Islet precursor cell (in vitro differentiated cells): ENCODE measurements at places on chromosomes 2 and 18.

DNA sequence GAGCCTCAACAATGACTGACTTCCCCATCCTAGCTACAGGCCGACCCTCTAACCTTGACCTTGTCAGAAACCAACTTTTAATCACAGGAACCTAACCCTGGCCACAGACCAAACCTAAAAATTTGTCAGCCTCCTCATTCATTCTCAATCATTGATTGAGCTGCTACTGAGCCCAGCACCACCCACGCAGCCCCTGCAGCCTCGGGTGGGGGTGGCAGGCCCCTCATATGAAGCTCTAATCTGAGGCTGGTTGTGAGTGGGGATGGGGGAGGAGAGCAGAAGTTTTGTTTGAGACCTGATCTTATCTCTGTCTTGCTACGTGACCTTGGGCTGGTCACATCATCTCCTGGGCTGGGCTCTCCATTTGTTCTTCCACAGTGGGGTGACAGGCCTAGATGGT is 99.5 kb upstream of the EPAS1 start:
- DNase-seq: no peak

DNA sequence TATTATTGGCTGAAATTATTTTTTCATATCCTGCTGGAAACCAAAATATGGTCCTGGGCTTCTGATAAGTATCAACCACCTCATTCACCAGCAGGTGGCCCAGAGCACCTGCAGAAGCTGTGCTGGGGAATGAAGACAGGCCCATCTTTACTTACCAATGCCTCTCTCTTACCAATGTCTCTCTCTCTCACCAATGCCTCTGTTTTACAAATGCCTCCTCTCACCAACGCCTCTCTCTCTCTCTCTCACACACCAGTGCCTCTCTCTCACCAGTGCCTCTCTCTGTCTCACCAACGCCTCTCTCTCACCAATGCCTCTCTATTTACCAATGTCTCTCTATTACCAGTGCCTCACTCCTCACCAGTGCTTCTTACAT is 2.3 kb upstream of the MAL start:
- no peak for DNase-seq

GRCh38 chr2:63369146-63369545 is 219.1 kb downstream of the WDPCP start:
- DNase-seq: no peak

- DNase-seq: no peak
Measured at GRCh38 chr2:70089220-70089982, 2.1 kb downstream of the PCBP1 start.

DNA sequence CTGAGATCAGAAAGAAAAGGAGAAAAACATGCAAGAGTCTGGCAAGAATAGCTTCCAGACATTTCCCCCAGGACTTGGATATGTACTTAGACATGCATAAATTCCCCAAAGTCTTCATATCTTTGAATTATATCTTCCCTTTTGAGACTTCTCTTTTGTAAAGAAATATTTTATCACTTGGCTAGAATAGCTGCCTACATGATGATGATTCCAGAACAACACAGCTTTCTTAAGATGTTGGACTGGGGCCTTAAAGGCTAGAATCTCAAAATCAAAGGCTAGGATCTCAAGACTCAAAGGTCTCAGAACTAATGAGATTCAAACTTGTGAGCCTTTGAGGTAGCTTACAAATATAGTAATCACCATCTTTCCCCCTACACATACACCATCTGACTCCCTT is 842.3 kb downstream of the BCL11A start:
- no peak for DNase-seq

- DNase-seq: no peak
Measured at GRCh38 chr2:226699321-226699720, 100.3 kb downstream of the IRS1 start.

DNA sequence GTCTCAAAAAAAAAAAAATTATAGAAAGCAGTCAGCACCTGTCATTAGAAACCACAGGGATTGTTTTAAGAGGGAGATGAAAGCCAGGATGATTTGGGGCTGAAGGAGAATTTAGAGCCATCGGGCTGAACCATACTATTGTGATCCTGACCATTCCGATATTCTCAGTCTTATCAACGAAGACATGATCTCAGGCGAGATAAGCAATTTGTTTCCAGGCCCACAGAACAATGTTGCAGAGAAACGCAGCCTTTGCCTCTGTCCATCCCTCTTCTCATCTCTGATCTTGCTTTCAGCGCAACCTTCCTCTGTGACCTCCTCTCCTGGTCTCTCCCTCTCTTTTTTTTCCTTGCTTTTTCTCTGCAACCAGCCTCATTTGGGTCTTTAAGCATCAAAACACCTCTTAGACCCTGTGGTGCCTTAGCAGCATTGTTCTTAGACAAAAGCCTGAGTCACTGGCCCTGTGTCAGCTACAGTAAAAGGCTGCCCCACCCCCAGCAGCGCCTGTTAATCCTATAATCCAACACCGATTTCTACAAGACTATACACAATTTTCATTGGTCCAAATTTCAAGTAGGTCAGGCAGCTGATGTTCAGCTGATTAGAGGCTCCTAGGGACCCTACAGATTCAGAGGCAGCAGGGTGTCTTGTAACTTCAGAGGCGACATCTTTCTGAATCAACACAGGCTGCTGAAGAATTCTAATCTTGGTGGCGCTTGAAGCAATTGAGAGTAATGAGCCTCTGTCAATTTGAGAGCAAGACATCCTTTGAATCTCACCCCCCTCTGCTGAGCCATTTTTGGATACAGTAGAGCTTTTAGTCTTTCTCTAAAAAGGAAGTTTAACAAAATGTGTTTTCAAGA is 206.0 kb downstream of the NCK2 start:
- DNase-seq: peak; percentile 63

DNA sequence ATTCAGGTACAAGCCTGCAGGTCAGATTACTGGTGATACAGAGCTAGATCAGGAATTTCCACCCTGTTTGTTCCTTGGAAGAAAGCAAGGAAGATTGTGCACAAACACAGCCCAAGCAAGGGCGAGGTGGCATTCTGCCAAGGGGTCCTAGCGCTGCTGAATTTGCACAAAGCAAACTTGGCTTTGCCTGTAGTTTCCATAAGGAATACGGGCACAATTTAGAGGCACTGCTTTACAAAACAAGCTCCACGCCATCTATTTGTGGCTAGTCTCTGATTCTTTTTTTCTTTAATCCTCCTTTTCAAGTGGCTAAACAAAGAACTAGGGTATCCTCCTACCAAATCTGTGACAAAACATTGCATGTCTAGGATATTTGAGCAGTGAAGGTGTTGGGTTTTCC is 195.5 kb upstream of the ACVR2A start:
- no peak for DNase-seq

DNA sequence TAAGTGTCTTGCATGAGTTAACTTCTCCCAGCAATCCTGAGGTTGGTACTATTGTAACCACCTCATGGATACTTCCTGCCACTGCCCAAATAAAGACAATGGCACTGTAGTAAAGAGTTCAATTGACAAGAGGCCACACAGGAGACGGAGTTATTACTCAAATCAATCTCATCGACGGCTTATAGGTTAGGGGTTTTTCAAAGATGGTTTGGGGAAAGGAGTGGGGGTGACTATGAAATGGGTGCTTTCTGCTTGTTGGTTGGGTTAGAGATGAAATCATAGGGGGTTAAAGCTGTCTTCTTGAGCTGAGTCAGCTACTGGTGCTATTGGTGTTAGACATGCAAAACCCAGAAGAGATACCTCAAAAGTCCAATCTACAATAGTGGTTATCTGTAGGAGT is 1258.0 kb upstream of the ZEB2 start:
- no peak for DNase-seq

GRCh38 chr2:216082117-216082711 is 495 bp downstream of the TMEM169 start:
- no peak for DNase-seq

- DNase-seq: no peak
Measured at GRCh38 chr18:26309281-26309680, 83.0 kb downstream of the TAF4B start.

GRCh38 chr2:187302586-187302985 is 145.5 kb downstream of the CALCRL start:
- no peak for DNase-seq

- no peak for DNase-seq
Measured at GRCh38 chr2:44397447-44398175, 35.9 kb downstream of the CAMKMT start.

DNA sequence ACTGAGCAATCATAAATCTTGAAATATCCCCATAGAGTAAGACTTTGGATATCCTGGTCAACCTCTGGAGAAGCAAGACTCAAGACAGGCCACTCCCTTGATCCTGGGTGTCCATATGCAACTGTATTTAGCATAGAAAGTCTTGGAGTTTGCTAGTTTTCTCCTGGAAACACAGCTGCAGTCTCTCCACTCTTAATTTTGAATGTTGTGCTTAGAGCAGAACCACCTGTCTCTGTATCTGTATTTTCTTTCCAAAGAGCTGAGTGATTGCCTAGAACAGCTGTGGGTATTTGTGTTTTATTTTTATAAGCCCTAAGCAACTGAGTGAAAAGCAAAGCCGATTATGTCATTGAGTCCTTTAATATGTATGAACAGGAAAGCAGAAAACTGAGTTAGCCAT is 64.1 kb upstream of the ADAM23 start:
- DNase-seq: no peak

DNA sequence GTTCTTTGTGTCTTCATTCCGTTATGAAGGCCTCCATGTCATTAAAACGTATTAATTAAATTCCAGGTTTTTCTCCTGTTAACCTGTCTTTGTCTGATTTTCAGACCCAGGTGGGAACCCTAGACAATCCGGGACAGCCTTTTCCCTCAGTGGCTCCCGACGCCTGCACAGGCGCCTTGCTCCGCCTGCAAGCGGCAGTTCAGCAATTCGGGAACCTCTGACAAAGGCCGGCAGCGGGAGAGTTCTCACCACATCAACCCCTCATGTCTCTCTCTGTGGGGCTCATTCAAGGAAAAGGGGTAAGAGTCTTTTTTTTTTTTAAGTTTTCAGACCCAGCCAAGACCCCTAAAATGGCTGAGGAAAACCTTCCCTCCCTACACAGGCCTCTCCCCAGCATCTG is 259.8 kb upstream of the SALL3 start:
- no peak for DNase-seq

- no peak for DNase-seq
Measured at GRCh38 chr2:71190656-71191569, 36.0 kb downstream of the PAIP2B start.

GRCh38 chr2:54528311-54528955 is 72.3 kb downstream of the SPTBN1 start:
- no peak for DNase-seq
